ENCODE measurements at places on chromosomes 1 and 21. TPM values are rescaled to one million over a fixed set of nuclear protein-coding genes. Genes with fewer than 3 reads are reported as not detected.

Gene FRRS1
- 12.1 TPM for total RNA-seq

Gene GJC2
- total RNA-seq: 6.7 TPM

Gene TTC24
- not detected for total RNA-seq

Gene SRP9
- 244 TPM for total RNA-seq

Gene WDR26
- 180 TPM for total RNA-seq

Gene LCE1D
- not detected for total RNA-seq

Gene UTS2
- 0.82 TPM for total RNA-seq

Gene SPRR3
- 1.9 TPM for total RNA-seq

Gene AHCTF1
- 44.3 TPM for total RNA-seq

Gene ADAR
- total RNA-seq: 140 TPM

Gene AADACL4
- total RNA-seq: not detected

Gene OR11L1
- total RNA-seq: not detected

Gene SDC3
- 41.8 TPM for total RNA-seq

Gene RNF2
- 31.5 TPM for total RNA-seq

Data from lung (tissue), 17 donors.